ENCODE measurements at places on chromosomes 7 and 10.

- no peak for DNase-seq
Observed at GRCh38 chr7:115387137-115387536, 465.2 kb downstream of the MDFIC start.

DNA sequence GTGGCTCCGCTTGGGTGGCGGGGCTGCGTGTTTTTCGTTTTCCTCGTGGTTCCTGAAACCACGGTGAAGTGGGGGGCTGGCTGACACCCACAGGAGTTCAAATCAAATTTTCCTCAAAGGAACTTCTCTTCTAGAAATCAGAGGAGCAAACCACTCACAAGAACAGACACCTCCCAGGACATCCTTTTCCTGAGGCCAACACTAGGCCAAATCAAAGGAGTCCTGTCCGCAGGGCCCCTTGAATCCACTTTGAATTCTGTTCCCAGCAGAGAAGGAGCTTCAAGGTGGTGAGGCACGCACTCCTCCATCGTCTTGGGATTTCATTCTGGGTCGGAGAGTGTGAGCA is 29.9 kb upstream of the ZNF273 start:
- no peak for DNase-seq

DNA sequence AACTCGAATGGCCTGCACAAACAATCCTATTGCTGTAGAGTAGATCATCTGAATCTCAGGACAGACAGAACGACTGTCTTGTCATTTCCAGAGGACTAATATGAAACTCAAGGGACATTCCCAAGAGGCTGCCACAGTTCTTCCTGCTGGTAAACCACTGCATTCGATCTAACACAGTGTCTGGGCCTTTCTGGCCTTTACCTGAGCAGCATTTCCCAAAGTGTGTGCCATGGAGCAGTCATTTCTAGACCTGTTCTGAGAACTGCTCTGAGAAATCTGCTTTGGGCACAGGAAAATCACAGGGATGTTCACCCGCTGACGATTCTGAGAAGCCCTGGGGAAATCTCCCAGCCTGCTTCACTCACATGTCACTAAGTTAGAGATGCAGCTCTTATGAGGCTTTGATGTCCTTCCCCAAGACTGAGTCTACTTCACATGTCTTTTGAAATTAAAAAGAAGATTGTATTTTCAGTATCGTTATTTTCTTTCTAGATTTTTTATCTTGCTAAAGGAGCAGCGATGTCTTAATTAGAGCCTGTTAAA is 18.4 kb downstream of the GPNMB start:
- DNase-seq: no peak

DNA sequence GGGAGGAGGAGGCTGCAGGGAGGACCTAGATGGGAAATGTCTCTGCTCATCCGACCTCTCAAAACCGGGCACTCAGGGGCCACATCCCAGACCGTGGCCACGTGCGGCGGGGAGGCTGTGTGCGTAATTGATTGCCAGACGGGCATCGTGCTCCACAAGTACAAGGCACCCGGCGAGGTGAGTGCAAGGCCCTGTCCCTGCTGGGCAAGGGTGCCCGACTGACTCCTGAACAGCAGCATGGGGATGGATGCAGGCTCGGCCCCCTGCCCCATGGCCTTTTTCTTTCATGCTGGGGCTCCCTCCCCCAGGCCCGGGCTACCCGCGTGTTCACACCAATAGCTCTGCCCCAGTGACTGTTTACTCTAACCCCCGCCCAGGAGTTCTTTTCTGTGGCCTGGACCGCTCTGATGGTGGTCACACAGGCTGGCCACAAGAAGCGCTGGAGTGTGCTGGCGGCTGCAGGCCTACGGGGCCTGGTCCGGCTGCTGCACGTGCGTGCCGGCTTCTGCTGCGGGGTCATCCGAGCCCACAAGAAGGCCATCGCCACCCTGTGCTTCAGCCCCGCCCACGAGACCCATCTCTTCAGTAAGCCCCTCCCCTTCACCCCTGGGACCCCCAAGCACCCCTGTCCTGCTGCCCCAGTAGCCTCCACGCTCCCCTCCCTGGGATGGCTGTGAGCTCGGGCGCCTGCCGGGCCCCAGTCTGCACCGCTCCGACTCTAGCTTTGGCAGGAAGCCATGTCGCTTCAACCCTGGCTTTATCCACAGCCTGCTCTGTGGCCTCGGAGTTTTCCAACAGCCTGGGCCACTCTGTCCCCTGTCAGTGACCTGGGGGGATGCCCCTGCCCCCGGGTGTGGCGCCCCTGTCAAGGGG is 3.9 kb downstream of the LRWD1 start:
- DNase-seq: no peak

DNA sequence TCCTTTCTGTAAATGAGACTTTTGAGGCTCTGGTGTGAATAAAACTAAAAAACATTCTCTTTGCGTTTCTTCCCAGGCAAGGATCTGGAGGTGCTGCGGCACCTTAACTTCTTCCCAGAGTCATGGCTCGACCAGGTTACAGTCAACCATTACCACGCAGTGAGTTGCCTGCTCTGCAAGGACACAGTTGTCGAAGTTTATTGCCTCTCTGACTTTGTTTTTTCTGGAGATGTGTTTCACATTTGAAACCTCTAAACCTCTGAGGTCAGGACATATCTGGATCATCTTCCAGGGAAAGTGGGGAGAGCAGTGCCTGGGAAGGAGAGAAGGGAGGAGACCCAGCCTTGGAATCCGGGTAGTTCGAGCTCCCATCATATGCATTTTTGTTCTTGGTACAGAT is 43.4 kb upstream of the PLEKHA1 start:
- DNase-seq: no peak

- peak; percentile 48 for DNase-seq
Observed at GRCh38 chr10:6089334-6090219, 743 bp downstream of the RBM17 start.

GRCh38 chr10:28716748-28717147 is 39.4 kb downstream of the BAMBI start:
- DNase-seq: no peak

GRCh38 chr7:44847920-44848634 is at the start of gene H2AZ2:
Gene H2AZ2 (minus strand): TSS chr7:44848087. CDS start chr7:44847971, 116 bp downstream.
- peak; percentile 100 for DNase-seq

DNA sequence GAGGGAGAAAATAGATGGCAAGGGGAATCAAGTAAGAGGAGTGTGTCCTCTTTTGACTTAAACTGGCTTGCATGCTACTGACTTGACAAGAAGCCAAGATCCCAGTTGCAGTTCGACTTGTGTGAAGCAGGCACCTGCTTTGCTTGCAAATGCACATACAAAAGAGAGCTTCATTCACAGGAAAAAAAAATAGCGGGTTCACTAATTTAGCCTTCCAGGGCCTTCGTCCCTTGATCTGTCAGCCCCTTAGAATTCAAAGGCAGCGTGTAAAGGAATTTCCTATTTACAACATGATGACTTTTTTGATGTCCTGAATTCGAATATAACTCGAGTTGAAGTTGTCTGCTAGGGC is 192.1 kb downstream of the CELF2 start:
- peak; percentile 60 for DNase-seq

DNA sequence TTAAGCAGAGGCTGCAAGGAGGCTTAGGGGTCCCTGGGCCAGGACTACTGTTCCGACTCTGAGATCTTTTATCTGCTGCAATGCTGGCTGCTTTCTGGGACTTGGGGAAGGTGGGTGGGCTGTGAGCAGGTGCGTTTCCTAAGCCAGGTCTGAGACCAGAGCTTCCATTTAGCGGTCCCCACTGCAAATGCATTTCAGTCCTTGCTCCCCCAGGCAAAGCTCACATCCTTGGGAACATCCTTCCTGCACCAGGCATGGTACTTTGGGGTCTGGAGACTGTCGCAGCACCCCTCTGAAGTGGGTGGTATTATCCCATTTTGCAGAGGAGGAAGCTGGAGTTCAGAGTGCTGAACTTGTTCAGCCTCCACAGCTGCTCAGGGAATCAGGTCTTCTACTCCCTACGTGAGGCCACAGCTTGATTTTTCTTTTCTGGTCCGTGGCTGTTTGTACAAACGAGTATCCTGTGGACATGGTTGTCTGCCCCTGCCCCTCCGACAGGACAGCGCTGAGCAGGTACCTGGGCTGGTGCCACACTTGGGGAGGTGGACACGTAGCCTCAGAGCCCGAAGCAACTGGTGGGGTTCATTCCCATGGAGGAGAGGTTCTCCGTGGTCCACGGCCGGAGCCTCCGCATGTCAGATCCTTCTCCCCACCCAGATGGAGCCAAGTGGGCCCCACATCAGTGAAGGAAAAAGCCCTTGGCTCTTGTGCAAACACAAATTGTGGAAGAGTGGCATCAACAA is 20.0 kb downstream of the ZMIZ1 start:
- no peak for DNase-seq

Data from hematopoietic multipotent progenitor cell treated with erythropoietin and hydrocortisone succinate and interleukin-3 and kit ligand, for 4 days (in vitro differentiated cells).